ENCODE measurements at places on chromosomes 6 and 20.
A peak's percentile ranks its signal among the peaks of the same experiment; 100 is the strongest.

- no peak for DNase-seq
These were observed 54.1 kb downstream of the VEGFA start for GRCh38 chr6:43823879-43824702.

DNA sequence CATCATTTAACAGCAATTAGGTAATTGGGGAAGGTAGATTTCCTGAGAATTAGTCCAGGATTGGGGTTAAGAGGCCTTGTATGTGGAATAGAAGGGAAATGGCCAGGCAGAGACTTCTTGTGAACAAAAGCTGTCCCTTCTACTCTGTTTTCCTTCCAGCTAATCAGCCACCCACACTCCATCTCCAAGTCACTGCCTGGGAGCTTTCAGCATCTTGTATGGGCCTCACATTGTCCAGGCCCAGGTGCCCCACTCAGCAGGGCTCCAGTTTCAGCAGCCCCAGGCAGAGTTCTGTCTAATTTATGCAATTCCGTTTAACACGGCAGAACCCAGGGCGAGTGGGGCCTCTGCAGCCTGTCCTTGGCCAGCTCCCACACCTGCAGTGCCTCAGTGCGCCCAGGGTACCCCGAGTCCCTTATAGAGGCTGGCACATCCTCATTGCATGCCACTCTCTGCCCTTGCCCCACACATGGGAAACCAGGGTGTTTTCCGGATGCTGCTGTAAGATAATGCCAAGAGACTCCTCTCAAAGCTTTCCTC is 113.0 kb downstream of the EDN3 start:
- DNase-seq: no peak

DNA sequence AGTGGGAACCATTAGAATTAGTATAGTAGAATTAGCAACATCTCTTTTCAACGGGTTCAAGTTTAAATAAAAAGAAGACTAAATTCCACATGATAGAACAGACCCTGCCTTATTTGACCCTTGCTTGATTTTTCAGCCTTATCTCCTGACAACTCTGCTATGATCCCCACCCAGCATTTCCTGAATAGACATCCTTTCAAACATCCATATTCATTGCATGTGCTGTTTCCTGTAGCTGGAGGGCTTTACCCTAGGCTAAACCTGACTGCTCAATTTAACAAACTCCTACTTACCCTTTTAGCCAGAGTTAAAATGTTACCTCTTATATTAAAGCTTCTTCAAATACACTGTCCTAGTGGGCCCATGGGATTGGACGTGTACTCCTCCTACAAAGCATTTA is 594.8 kb upstream of the ARID1B start:
- no peak for DNase-seq

DNA sequence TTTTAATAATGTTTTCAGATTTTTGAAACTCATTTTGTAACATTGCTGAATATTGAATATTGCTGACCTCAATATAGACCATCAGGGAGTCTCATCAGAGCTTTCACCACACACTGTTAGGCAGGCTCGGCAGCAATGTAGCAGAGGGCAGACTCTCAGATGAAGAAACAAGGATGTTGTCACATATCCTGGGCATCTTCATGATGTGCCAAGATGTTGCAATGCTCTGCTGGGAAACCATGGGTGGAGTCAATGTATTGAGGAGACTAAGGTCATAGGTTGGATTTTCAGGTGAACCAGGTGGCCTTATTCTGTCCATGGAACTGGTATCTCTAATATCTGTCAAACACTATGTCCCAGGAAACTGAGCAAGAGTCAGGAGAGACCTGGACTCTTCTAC is 27.3 kb downstream of the NR2E1 start:
- DNase-seq: no peak

- DNase-seq: no peak
These were observed 143.6 kb downstream of the CD24 start for GRCh38 chr6:106830930-106831329.

DNA sequence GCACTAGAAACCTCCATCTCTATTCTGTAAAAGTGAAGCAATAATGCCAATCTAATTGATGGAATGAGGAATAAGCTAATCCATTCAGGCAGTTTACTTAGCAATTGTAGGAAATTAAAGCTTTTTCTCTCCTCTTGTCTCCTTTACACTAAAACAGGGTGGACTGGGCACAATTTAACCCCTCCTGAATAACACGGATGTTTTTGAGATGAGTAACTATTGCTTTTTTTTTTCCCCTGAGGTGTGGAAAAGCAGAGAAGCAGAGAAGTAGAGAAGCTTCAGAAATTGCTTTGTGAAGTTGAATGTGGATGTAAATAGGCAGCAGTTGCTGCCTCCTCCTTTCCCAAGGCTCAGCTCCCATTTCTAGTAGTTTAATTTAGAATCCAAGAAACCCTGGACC is 40.0 kb upstream of the GCNT2 start:
- no peak for DNase-seq

GRCh38 chr20:20551409-20551808 is 161.0 kb downstream of the RALGAPA2 start:
- no peak for DNase-seq

DNA sequence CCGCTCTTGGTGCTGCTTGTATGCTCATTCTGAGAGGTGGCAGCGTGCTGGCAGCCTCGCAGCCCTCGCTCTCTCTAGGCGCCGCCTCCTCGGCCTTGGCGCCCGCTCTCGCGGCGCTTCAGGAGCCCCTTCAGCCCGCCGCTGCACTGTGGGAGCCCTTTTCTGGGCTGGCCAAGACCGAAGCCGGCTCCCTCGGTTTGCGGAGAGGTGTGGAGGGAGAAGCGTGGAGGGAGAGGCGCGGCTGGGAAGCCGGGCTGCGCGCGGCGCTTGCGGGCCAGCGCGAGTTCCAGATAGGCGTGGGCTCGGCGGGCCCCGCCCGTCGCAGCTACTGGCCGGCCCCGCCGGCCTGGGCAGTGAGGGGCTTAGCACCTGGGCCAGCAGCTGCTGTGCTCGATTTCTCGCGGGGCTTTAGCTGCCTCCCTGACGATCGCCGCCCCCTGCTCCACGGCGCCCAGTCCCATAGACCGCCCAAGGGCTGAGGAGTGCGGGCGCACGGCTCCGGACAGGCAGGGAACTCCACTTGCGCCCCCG is 19.5 kb upstream of the FAM8A1 start:
- peak; percentile 18 for DNase-seq

- no peak for DNase-seq
These were observed 5.6 kb downstream of the KCNQ2 start for GRCh38 chr20:63466861-63467260.

- DNase-seq: no peak
These were observed 196.5 kb upstream of the IRAK1BP1 start for GRCh38 chr6:78670802-78671201.

GRCh38 chr6:1263039-1263849 is 48.7 kb upstream of the FOXQ1 start:
- no peak for DNase-seq

- no peak for DNase-seq
These were observed 129.1 kb downstream of the PACRG start for GRCh38 chr6:162856885-162857284.

GRCh38 chr6:63615590-63615989 is 20.0 kb upstream of the PHF3 start:
- no peak for DNase-seq

DNA sequence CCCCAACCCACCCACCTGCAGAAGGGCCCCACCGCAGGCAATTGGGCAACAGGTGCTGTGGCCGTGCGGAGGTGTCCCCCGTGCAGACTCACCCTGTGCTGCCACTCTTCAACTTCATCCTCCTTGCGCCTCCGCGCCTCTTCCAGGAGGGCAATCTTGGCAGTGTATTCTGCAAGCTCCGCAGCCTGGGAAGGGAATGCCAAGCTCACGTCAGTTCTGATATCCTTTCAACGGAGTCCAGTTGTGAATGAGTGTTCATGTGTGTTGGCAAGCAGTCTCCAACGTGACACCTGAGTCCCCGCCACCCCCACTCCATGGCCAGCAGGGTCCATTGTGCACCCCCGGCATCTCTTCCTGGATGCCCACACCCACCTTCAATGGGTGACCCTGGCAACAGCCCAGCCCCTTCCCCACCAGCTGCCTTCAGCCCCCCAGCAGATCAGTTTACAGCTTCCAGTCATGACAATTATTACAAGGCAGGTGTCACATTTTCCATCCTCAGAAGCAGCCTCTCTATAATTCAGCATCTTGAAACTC is 49.9 kb downstream of the EZR start:
- no peak for DNase-seq

DNA sequence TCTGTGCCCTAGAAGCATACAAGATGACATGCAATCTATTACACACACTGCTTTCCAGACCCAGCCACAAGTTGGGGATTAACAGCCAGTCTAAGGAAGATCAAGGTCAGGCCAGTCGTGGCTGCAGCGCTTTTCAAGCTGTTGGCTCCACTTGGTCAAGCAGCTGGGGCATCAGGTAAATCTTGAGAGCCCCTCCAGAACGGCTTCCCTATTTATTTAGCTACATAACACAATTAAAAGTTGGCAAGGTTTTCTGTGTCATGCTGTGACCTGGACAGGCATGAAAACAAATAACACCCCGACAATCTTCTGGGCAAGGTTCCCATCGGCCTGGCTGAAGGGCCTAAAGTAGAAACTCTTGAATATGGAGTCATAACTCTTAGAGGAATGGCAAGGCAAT is 524.3 kb downstream of the PRKN start:
- DNase-seq: no peak

DNA sequence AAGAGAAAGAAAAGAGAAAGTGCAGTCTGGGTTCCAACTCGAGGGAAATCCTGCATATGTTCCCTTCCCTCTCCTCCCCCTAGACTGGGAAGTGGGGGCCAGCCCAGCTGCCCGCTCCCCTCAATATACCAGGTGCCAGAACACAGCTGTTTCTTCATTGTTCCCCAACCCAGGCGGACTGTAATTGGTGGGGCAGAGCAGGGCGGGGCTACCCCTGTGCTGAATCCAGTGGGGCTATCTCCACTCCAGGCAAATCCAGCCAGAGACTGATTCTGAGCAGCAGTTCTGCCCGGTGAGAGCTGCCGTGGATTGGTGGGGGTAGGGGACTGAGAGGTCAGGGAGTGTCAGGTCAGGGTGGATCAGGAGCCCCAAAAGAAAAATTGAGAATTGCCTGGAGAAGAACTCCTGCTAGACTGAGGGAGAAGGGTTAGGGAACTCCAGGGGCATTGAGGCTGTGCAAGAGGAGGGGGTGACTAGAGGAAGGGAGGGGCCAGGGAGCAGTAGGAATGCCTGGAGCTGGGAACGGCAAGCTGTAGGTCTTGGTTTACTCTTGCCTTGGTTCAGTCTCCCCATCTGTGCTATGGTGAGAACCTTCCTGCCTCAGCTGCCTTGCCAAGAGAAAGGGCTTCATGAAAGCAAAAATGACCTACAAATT is at the start of gene MYMX:
MYMX (plus strand) TSS at position 250 of the 655 bp plus-strand sequence. CDS start 546 bp downstream, outside the sequence.
- no peak for DNase-seq

GRCh38 chr6:20791944-20792343 is 257.7 kb downstream of the CDKAL1 start:
- no peak for DNase-seq

DNA sequence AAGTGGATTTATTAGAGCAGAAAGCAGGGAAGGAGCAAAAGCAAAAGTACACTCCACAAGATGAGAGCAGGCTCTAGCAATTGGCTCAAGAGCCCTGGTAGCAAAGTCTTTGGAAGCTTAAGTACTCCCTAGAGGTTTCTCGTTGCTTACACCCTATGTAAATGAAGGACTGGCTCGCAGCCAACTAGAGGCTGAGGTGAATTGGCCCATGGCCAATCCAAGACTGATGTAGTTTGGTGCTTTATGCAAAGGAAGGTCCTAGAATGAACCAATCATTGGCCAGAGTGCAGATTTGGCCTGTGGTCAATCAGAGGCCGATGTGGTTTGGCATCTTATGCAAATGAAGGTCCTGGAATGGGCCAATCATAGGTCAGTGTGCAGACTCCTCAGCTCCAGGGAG is 191.3 kb upstream of the ARID1B start:
- no peak for DNase-seq

DNA sequence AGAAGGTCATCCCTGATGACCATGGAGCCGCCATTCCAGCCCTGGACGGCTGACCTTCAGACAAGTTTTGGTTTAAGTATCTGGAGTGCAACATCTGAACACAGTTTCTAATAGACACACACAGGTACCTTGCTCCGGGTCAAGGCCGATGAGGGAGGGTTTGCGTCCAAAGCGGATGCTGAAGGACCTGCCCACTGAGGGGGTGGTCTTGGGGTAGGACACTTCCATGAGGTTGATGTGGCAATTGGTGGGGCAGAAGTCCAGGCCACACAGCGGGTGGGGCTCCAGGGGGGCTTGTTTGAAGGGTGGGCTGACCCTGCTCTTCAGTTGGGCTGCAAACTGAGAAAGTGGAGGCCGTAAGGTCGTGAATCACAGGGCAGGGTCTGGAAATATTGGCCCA is 177.9 kb downstream of the PREX1 start:
- no peak for DNase-seq

DNA sequence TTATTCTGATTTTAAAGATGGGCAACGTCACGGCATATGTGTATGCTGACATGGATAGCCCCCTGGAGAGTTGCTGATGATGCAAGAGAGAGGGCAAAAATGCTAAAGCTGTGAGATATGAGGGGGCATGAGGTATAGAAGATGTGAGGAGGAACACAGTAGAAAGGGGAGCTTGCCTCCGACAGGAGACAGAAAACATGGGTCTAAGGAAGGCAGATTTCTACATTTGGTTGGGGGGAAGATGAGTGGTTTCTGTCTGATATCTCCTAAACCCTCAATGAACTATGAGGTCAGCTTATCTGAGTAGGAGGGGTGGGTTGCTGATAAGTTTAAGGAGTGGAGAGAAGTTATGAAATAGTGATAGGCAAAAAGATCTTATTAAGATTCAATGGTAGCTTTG is 6.0 kb downstream of the RNF24 start:
- DNase-seq: no peak

DNA sequence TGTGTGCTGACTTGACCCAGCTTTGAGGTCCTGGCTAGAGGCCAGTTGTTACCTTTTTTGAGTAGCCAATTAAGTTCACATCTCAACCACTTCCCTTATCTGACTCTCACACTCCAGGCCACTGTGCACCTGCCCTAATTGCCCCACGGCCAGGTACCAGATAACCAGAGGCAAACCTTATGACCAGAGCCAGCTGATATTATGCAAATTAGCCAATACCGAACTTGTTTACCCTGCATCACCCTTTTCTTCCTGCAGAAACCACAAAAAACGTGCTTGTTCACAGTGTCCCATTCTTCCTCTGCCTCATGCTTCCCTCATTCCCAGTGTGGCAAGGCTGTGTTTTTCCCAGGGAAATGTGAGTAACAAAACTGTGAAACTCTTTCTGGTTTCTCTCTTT is 89.3 kb downstream of the HTR1B start:
- no peak for DNase-seq

DNA sequence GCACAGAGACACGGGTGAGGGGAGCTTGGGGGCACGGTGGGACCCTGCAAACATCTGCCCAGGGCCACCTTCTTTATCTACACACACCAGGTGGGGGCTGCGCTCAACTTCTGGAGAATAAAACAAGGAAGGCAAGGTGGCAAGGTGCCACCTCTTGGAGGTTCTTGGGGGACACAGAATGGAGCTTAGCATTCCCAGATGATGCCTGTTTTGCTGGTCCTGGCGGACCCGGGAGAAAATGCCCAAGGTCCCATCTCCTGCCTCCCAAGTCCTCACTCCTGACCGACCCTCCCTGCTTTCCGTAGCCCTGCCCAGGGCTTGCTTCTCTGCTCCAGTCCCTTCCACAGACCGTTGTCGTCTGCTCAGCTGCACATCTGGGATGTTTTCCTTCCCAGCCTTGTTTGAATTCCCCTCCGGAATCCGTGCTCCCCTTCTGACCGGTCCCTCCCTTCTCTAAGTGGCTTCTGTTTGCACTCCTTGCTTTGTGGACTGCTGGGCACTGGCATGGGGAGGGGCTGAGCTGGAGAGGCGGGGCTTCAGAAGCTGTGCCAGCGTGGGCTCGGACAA is 13.1 kb downstream of the ITPR3 start:
- DNase-seq: no peak

- no peak for DNase-seq
These were observed 7.2 kb upstream of the KIF25 start for GRCh38 chr6:167990016-167990945.

- DNase-seq: no peak
These were observed 4.7 kb downstream of the GSTA4 start for GRCh38 chr6:52990342-52990741.

Measured in activated T-cell treated with anti-CD3 and anti-CD28 coated beads for 4 hours (primary cell).